ENCODE measurements at places on chromosomes 1 and 21.

DNA sequence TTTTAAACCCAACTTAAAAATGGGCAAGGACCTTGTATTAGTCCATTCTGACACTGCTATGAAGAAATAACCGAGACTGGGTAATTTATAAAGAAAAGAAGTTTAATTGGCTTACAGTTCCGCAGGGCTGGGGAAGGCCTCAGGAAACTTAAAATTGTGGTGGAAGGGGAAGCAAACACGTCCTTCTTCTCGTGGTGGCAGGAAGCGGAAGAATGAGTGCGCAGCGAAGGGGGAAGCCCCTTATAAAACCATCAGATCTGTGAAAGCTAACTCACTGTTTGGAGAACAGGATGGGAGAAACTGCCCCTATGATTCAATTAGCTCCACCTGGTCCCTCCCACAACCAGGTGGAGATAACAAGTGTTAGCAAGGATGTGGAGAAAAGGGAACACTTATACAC is 237.7 kb downstream of the SEC16B start:
- no peak for DNase-seq

DNA sequence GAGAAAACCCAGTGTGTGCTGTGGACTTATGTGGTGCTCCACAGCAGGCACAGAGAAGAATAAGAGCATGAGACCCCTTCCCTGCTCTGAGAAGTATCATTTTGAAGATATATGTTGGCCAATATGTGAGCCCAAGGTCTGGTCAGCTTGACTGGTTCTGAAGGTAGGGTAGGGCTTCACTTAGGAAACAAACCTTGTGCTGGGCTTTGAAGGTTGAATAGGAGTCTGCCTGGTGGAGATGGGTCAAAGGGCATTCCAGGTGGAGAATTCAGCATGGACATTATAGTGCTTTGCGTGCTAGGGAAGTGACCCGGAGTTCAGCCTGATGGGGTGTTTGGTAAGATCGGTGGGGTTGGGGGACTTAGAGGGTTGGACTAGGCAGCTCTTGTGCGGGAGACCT is 99.1 kb downstream of the EPHB2 start:
- DNase-seq, result no peak

- DNase-seq, result no peak
Measured at GRCh38 chr1:35660581-35661473, 19.5 kb upstream of the PSMB2 start.

- no peak for DNase-seq
Measured at GRCh38 chr1:84166797-84167196, 22.7 kb downstream of the PRKACB start.

GRCh38 chr1:183821889-183822611 is 17.1 kb downstream of the RGL1 start:
- no peak for DNase-seq

GRCh38 chr1:9883585-9884449 is 26.3 kb downstream of the CTNNBIP1 start:
- DNase-seq, result no peak

DNA sequence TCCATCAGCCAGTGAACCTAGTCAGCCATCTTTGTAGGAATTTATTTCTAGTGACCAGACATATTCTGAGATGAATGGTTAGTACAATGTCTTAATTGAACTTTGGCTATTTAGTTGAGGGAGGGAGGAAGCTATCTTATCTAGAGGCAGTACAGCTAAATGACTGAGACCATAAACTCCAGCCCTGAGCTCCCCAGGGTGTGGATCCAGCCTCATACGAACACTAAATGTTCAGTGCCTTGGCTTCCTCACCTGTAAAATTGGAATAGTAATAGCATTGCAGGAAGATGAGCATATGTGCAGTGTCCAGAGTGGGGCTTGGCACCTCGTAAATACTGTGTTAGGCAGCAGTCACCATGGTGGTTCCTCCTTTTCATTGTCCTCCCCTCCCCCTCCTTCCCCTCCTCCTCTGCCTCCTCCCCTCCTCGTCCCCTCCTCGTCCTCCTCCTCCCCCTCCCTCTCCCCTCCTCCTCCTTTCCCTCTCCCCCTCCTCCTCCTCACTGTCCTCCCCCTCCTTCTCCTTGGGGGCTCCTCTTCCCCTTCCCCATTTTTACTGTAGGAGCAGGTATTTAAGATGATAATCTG is 108.2 kb downstream of the GALNT2 start:
- no peak for DNase-seq

DNA sequence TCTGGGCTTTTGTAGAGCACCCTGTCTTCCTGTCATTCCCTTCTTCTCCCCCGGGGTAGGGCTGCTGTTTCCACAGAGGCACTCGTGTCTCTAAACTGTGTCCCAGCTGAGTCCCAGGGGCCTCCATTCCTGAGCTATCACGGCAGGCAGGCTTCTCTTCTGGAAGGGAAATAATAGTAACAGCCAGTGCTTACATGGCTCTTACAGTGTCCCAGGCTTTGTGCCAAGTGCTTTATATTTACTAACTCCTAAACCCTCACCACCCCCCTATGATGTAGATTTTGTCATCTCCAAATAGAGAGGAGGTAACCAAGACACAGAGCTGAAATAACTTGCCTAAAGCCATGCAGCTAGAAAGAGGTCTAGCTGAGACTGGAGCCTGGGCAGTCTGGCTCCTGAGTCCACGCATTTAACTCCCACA is 1.4 kb upstream of the CELF3 start:
- no peak for DNase-seq

DNA sequence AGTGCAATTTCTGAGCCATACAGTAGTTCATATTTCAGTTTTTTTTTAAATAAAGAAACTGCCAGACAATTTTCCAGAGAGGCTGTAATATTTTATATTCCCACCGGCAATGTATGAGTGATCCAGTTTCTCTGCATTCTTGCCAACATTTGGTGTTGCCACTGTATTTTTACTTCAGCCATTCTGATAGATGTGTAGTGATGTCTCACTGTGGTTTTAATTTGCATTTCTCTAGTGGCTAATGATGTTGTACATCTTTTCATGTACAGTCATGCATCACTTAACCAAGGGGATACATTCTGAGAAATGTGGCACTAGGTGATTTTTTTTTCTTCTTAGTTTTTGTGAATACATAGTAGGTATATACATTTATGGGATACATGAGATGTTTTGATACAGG is 99.6 kb downstream of the CENPF start:
- DNase-seq, result no peak

- DNase-seq, result no peak
Measured at GRCh38 chr1:40350391-40350790, 23.1 kb upstream of the SMAP2 start.

GRCh38 chr1:204990059-204990664 is 52.9 kb upstream of the CNTN2 start:
- no peak for DNase-seq

DNA sequence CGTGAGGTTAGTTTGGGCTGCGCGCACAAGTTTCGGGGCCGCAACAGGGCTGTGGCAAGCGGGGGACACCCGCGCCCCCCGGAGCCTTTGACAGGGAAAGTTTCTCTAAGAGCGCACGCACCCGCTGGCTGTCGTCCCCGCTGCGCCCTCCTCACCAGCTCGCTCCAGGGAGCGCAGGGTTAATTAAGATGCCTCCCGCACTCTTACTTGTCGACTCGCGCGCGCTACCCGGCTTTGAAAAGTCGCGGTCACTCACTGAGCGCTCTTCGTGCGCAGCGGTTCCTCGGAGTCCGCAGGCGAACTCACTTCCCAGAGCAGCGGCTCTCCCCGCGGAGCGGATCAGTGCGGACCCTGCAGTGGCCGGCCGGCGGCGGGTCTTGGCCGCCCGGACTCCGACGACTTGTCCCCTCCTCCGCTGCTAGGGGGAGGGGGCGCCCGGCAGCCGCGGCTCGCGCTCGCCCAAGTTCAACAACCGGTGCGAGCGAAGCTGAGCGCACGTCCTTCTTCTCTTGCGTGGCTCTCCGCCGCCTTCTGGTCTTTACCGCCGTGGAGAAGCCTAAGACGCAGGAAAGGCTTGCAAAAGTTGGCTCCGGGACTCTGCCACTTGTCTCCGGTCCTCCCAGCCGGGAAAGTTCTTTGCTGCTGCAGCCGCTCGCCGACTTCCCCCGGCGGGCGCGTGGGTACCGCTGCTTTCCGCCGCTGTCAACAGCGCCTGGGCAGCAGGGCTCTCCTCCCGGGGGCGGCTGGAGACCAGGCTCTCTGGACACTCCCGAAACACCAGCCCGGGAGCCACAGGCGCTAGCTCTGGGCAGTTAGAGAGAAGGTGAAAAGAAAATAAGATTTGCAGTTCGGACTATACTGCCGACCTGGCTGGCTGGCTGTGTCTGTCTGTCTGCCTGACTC is 506 bp downstream of the JUN start:
- peak; percentile 10 for DNase-seq

DNA sequence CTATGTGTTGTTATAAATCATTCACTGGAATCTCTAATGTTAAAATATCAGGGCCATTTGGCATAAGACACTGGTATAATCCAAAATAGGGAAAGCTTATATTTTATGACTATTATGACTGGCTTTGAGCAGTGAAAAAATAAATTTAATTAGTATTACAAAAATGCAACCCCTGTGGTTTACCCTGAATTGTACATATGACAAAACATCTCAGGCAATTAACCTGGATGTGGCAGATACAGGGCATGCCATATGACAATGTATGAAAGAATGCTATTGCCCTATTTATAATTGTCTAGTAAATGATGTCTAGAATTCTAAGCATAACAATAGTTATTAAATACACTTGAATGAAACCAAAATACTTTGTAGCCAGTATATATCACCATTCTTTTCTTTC is 532.5 kb upstream of the ADGRL4 start:
- no peak for DNase-seq

GRCh38 chr1:7289694-7290093 is 481.4 kb upstream of the VAMP3 start:
- DNase-seq, result no peak

- no peak for DNase-seq
Measured at GRCh38 chr1:208312706-208313105, 68.5 kb upstream of the PLXNA2 start.

DNA sequence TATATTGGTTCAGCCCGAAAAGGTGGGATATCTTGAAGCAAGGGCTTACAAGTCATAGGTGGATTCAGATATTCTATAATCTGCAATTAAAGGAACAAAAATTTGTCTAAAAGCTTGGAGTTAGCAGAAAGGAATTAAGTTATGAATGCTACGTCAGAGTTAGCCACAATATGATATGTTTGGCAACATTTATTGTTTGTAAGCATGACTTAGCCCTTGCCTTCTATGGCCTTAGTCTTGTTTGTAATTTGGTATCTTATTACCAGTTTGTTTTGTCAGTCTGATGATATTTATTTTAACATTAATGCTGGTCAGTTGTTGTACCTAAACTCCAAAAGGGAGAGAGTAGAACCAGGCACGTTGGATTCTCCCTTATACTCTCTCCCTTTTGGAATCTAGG is 43.1 kb upstream of the SUCO start:
- DNase-seq, result no peak

GRCh38 chr1:207519505-207520399 is 23.8 kb downstream of the CR1 start:
- DNase-seq, result no peak

DNA sequence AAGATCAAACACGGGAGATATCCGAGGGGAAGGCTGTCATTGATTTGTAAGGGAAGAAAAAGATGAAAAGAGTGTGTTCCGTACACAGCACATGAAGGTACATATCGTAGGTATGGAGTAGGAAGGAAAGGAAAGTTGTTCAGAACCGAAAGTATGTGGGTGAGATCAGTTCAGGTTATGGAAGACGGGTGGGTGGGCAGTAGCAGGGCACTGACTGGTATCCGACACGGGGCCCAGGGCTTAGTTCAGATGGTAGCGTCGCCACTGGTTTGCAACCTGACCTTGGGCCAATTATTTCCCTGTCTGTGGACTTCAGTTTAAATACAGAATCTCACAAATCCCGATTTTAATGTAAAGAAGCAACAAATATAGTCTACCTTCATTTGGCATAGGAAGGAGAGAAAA is 27.8 kb upstream of the A3GALT2 start:
- DNase-seq, result no peak

DNA sequence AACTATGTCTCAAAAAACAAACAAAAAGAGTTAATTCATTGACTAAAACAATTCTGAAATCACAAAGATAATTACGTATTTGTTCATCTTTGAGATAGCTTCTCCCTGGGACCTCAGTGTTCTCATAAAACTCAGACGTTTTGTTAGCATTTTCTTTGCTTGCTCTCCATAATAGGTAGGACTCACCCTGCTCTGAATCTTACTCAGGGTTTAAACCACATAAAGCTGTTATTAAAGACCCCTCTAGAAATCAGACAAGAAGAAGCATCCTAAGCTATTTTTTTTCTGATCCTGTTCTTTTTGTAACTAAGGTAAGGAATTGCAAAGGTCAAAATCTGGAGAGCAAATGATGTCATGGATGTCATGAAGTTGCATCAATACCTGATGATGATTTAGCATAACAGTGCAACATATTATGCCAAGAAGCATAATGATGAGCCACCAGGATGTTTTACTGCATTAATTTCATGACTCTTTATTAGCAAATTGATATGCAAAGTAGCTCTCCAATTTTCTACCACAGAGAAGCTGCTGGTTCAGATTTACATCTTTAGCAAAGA is 2.4 kb downstream of the FBXO42 start:
- DNase-seq, result no peak

DNA sequence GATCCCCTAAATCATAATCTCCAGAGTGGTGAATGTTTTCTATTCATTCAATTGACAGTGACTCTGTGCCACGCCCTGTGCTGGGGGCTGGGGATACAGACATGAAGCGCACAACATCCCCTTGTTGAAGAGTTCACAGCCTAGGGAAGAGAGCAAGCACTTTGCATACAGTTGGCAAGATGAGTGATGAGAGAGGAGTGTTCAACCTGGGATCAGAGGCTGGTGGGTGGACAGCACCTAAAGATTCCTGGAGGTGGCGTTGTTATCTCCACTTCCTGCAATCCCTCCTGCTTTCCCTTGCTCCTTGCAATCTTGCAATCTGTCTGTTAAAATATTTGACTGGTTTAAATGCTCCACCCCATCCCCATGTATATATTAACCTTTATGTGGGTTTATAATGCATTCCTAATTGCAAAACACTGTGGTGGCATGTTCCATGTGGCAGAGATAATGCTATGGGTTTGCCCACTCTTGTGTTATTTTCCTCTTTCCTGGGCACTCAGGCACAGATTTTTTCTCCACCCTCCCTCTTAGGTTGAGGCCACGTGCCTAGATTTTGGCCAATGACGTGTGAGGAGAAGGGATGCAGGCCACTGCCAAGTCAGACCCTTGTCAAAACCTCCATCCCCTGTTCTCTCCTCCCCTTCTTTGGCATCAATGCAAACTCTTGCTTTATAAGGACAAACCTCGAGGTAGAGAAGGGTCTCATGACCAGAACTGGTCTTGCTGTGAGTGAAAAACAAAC is 36.2 kb upstream of the GADD45A start:
- no peak for DNase-seq

- DNase-seq, result no peak
Measured at GRCh38 chr1:17306407-17306806, 1.6 kb upstream of the PADI4 start.

GRCh38 chr1:15042866-15043265 is 110.7 kb upstream of the TMEM51 start:
- no peak for DNase-seq

Data from stimulated activated CD8-positive, alpha-beta memory T cell treated with anti-CD3 and anti-CD28 coated beads, Interleukin-4, amount 100 ng/mL, for 1 hour (primary cell).